ENCODE measurements at places on chromosomes 13 and 19. TPM values are rescaled to one million over a fixed set of nuclear protein-coding genes. Genes with fewer than 3 reads are reported as not detected.

The NLRP7 gene
- not detected for total RNA-seq

DNA sequence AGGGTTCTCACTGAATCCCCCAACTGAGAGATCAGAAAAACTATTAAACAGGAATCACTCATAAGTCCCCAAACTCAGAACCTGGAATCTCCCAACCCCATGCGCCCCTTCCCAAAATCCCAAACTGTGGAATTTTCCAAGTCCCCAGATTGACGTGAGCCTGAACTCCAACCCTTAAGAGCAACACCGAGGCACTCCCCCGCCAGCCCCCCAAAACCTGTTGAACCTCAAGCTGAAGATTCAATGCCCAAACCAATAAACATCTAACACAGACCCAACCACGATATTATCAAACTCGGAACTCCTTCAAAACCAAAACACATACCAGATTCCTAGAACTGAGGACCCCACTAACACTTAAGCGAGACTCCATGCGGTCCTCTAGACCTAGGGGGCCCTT is 599 bp downstream of the IZUMO1 start:
- H3K4me1 ChIP-seq, result no peaks in the 10 kb centered on the region
- no peak overlapping the region for H3K27ac ChIP-seq
- no peak for DNase-seq
- H3K27me3 ChIP-seq, result peaks cover 36% of the 10 kb centered on the region
- no peaks in the 10 kb centered on the region for H3K36me3 ChIP-seq
- no peak overlapping the region for H3K4me3 ChIP-seq

DNA sequence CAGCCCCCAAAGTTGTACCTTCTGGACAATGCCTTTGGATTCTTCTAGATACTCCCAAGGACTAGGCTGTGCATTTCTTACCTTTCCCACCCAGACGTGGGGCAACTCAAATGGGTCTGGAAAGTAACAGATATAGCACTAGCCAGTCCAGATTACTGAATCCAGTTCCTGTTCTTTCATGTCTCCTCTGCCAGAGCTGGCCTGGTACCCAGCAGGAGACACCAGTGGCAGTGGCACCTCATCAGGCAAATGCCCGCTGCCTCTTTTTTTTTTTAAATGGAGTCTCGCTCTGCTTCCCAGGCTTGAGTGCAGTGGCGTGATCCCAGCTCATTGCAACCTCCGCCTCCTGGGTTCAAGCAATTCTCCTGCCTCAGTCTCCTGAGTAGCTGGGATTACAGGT is 43.2 kb downstream of the N4BP2L2 start:
- H3K27ac ChIP-seq, result no peak overlapping the region
- no peaks in the 10 kb centered on the region for H3K36me3 ChIP-seq
- no peak for DNase-seq
- H3K4me3 ChIP-seq, result no peak overlapping the region

DNA sequence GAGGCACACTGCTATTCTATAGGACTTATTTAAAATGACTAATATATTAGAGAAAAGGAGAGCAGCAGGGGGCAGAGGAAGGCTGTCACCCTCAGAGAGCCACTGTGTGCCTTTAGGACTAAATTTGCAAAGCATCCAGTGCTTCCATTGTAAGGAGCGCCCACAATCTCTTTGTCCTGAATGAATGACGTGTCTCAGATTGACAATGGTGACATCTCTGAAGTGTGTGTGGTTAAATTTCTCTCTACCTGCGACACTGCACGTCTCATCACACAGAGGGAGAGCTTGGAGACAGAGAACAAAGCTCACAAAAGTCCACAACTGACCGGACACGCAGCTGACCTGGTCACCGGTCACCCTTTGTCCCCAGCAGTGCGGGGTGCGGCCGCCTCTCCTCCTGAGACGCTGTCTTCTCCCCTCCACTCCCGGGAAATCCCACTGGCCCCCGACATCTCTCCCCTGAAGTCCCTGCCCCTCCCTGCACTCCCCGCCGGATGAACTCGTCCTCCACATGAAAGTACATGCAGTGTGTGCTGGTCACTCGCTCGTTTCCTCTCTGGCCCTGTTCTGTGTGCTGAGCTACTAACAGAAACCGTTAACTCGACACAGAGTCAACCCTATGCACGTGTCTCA is 107.2 kb downstream of the RAB20 start:
- peak; percentile 70 for DNase-seq
- H3K4me1 ChIP-seq, result peaks cover 34% of the 10 kb centered on the region
- H3K4me3 ChIP-seq, result no peak overlapping the region
- peak overlapping the region; percentile 33 for H3K27ac ChIP-seq

The PGLYRP1 gene
- total RNA-seq, result not detected

DNA sequence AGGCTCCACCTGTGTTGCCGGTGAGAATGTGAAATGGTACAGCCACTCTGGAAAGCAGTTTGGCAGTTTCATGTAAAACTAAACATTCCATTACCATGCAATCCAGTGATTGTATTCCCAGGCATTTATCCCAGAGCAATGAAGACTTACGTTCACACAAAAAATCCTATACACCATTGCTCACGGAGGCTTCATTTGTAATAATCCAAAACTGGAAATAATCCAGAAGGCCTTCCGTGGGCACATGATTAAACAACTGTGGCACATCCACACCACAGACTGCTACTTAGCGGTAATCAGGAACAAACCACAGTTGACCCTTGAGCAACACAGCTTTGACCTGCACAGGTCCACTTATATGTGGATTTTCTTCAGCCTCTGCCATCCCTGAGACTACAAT is 339.7 kb downstream of the MTUS2 start:
- no peaks in the 10 kb centered on the region for H3K4me1 ChIP-seq
- H3K27ac ChIP-seq, result no peak overlapping the region

DNA sequence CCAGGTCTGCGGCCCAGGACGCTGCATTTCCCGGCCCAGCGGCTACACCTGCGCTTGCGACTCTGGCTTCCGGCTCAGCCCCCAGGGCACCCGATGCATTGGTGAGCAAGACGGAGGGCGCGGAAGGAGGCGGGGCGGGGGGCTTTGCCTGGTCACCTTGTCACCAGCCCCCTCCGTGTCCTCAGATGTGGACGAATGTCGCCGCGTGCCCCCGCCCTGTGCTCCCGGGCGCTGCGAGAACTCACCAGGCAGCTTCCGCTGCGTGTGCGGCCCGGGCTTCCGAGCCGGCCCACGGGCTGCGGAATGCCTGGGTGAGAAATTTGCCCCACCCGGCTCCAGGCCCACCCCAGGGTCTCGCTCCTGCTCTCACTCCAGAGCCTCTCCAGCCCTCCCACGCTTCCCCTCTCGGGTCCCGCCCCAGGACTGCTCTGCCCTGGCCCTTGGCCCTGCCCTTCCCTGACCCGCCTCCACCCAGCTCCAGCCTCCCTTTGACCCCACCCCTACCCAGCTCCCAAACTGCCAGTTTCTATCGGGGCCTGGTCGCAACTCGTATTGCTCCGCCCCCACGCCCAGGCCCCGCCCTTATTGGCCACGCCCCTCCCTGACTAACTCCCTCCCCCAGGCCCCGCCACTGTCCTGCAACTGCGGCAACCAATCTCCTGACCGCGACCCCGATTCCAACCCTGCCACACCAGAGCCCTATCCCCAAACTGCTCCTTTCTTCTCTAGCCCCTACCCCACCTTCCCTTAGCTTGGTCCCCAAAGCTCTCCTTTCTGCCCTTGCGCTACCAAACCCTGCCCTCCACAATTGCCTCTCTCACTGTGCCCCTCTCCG is 8.6 kb downstream of the LTBP4 start:
- no peaks in the 10 kb centered on the region for H3K36me3 ChIP-seq
- H3K4me3 ChIP-seq, result peak overlapping the region; percentile 28
- DNase-seq, result peak; percentile 96
- H3K27ac ChIP-seq, result peak overlapping the region; percentile 87
- peaks cover 34% of the 10 kb centered on the region for H3K4me1 ChIP-seq

DNA sequence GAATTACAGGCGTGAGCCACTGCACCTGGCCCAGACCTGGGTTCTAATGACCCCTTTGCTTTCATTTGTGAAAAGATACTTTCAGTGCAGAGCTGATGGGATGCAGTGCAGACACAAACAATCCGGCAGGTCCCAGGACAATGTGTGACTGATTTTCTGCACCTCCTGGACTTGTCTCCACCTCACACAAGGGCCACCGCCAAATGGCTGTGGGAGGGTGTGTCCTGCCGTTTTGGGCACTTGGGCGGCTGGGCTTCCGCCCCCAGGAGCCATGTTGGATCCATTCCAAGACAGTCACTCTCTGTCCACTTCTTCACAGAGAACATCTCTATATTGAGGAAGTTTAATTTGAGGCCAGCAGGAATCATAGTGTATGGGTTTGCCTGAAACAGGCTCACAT is 112.3 kb upstream of the ZNF507 start:
- H3K4me3 ChIP-seq, result no peak overlapping the region
- H3K36me3 ChIP-seq, result no peaks in the 10 kb centered on the region
- peaks cover 6% of the 10 kb centered on the region for H3K27me3 ChIP-seq

- H3K27ac ChIP-seq, result no peak overlapping the region
- H3K4me1 ChIP-seq, result no peaks in the 10 kb centered on the region
- no peaks in the 10 kb centered on the region for H3K27me3 ChIP-seq
- H3K36me3 ChIP-seq, result no peaks in the 10 kb centered on the region
- no peak overlapping the region for H3K4me3 ChIP-seq
- no peak for DNase-seq
Observed at GRCh38 chr19:56097776-56098175, 23.3 kb downstream of the ZNF787 start.

DNA sequence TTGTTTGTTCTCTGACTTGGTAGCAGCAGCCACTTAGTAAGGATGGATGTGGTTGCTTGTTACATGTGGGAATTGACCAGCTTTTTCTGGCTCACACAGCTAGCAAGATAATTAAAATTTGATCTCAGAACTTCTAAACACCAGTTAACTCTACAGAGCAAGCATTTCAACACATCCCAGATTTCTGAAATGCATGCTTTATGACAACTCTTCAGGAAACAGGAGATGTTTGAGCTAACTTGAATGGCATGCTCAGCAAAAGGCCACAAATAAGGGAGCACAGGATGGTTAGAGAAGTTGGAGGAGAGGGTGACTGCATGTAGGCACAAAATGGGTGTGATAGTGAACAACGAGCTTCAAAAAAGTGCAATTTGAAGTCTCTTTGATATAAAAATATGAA is 167.1 kb upstream of the SPRY2 start:
- H3K4me3 ChIP-seq, result no peak overlapping the region
- H3K27me3 ChIP-seq, result no peaks in the 10 kb centered on the region
- no peaks in the 10 kb centered on the region for H3K4me1 ChIP-seq
- DNase-seq, result no peak
- no peaks in the 10 kb centered on the region for H3K36me3 ChIP-seq
- no peak overlapping the region for H3K27ac ChIP-seq

The CACNG8 gene
- not detected for total RNA-seq

The COL4A2 gene
- 306 TPM for total RNA-seq

The OR4F17 gene
- not detected for total RNA-seq

- H3K4me1 ChIP-seq, result no peaks in the 10 kb centered on the region
- H3K27ac ChIP-seq, result no peak overlapping the region
- H3K27me3 ChIP-seq, result no peaks in the 10 kb centered on the region
- H3K4me3 ChIP-seq, result no peak overlapping the region
- no peaks in the 10 kb centered on the region for H3K36me3 ChIP-seq
Observed at GRCh38 chr19:32241306-32241705, 104.1 kb upstream of the ZNF507 start.

DNA sequence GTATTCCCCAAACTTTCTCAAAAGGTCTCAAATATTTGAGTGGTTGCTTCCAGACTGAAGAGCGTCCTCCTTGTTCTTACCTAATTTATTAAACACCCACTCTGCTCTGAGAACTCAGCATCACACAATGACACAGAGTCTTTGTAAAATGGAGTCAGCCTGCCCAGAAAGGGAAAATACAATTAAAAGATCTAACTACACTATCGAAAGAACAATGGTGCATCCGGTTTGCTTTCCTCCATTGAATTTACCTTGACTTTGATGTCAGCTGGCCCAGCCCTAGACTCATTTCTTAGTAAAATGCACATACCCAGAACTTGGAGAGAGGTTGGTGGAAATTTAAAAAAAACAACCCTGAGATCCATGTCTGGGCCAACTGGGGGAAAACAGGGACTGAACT is 120.7 kb upstream of the SERP2 start:
- peaks cover 33% of the 10 kb centered on the region for H3K4me1 ChIP-seq
- no peak for DNase-seq
- H3K27ac ChIP-seq, result no peak overlapping the region
- H3K4me3 ChIP-seq, result no peak overlapping the region
- no peaks in the 10 kb centered on the region for H3K36me3 ChIP-seq
- H3K27me3 ChIP-seq, result no peaks in the 10 kb centered on the region

The FFAR1 gene
- total RNA-seq, result not detected

The DCT gene
- total RNA-seq, result 1.2 TPM

- H3K27me3 ChIP-seq, result no peaks in the 10 kb centered on the region
- H3K4me1 ChIP-seq, result no peaks in the 10 kb centered on the region
- H3K36me3 ChIP-seq, result no peaks in the 10 kb centered on the region
- no peak overlapping the region for H3K27ac ChIP-seq
- peak; percentile 24 for DNase-seq
Observed at GRCh38 chr13:112719016-112719415, 29.2 kb downstream of the ATP11A start.

DNA sequence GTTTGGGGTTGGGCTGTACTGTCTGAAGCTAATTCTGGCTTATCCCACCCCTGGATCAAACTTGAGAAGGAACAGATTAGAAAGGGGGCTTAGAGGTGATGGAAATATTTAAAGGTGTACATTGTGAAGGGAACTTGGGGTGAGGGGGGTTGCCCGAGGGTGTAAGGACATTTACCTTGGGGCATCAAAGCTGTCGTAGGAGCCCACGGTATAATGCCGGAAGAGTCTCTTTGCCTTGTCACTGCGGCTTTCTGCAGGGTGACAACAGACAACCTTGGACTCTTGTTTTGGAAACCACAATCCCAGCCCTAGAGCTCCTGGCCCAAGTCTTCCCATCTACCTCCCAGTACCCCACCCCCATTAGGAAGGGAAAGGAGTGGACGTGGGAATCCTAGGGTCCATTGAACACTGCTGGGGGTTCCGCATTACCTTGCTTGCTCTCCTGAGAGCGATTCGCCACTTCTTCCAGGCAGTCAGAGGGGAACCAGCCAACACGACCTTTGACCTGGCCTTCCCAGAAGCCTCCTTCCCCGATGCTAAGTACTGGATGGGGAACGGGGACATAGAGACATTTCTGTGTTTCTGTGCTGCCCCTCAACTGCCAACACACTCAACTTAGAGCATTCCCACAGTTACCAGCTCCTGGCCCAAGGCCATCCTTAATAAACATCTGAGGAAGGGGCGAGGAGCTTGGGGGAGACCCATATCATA is 22.0 kb downstream of the SHANK1 start:
- peaks cover 79% of the 10 kb centered on the region for H3K27me3 ChIP-seq
- no peak for DNase-seq
- H3K4me1 ChIP-seq, result peaks cover 4% of the 10 kb centered on the region

The FCAR gene
- total RNA-seq, result 0.49 TPM
